Stomach (tissue), 19 donors: ENCODE measurements at places on chromosomes 1 and 21. TPM values are rescaled to one million over a fixed set of nuclear protein-coding genes. Genes with fewer than 3 reads are reported as not detected.

- no peak for DNase-seq
Measured at GRCh38 chr1:202615501-202616354, 94.5 kb downstream of the SYT2 start.

DNA sequence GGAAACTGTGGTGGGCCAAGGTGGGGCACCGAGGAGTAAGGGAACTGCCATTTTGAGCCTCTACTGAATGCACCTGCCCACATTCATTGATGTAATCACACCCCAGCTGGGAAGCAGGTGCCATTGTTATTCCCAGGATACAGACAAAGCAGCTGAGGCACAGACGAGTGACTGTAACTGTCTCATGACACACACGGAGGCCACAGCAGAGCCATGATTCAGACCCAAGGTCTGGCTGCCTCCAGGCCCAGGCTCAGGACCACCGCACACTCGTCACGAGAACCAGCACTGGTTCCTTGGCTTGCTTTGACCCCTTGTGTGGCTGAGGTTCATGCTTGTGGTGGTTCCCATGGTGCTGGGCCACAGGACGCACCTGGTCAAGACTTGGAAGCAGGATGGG lies 45.6 kb upstream of the CLIC4 start:
- no peak for DNase-seq

DNA sequence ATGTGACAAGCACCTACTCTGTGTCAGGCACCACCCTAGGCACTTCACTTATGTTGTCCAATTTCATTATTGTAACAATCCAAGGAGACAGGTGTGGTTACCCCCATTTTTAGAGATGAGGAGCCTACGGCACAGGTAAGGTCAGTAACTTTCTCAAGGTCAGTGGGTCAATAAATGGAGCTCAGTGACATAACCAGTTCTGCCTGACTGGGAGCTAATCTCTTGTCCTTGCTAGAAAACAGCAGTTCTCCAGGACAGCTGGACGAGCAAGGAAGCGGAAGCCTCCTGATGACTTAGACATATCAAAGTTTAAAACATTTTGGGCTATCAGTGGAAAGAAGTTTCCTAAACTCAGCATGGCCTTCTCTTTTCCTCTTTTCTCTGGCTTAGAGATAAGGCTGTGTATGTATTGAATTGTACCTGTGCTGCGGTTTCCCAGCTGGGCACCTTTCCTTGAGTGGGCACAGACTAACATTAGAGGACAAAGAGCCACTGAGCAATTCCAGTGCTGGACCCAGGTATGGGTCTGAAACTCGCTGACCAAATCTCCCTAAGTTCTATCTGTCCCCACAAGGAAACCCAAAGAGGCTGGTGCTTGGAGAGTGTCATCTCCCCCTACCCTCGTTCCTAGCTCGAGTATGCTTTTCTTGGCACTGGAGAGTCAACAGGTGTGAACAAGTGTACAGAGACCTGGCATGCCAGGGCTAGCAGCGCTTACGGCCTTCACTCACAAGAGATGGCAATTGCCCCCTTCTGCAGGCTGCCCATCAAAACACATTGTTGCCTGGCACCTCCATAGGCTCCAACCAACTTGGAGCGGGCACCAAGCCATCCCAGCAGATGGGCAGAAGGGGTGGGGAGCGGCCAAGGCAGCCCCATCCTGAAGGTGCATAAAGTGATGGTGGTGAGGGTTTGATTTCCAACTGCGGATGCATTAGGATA lies 456.1 kb upstream of the PROX1 start:
- DNase-seq: no peak

DNA sequence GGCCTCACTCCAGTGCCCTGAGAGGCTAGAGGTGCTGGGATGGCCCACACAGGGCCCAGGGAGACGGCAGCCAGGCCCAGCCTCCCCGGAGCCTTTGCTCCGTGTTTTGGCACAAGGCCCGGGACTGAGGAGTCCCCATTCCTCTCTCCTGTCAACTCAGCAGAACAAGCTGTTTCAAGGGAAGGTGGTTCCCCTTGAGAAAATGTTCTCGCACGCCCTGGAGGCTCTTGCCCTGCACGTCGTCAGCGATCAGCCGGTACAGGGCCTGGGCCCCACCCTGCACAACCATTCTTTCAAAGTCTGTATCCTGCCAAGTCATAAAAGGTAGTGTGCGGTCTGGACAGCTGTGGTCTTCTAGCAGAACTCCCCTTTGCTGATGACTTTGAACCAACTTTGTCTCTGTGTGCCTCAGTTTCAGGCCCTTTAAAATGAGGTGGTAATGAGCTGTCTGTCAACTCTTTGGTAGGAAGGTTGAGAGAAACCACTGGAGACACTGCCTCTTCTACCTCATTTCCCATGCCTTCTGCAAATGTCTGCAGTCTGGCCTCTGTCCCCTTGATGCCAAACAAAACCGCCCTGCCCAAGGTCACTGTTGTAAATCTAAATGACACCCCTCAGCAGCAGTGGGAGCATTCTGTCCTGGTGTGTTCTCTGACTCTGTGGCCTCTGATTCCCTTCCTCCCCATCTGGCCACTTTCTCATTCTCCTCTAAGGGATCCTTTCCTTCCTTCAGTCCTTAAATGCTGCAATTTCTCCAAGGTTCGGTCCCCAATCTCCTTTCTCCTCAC lies 138.6 kb upstream of the JUN start:
- DNase-seq: peak; percentile 81

The RPRD2 gene
- total RNA-seq: 16.5 TPM

The PRAMEF12 gene
- total RNA-seq: not detected

The BSND gene
- not detected for total RNA-seq
